ENCODE measurements at places on chromosomes 16 and 17.

DNA sequence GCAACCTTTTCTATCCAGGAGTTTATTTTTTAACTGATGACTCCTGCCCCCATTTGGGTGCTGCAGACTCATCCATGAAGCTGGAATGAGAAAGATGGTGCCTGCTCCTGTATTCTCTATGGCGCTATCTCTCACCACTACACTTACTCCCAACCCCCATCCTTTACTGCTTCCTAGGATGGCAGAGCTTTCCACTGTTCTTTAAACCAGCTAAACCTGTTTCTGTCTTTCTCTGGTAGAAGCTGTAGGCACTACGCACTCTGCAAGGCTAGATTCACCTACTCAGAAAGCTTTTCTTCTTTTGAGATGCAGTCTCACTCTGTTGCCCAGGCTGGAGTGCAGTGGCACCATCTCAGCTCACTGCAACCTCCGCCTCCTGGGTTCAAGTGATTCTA lies 47.0 kb downstream of the ADAMTS18 start:
- DNase-seq: no peak

GRCh38 chr17:79038545-79039135 lies 14.7 kb downstream of the C1QTNF1 start:
- no peak for DNase-seq

DNA sequence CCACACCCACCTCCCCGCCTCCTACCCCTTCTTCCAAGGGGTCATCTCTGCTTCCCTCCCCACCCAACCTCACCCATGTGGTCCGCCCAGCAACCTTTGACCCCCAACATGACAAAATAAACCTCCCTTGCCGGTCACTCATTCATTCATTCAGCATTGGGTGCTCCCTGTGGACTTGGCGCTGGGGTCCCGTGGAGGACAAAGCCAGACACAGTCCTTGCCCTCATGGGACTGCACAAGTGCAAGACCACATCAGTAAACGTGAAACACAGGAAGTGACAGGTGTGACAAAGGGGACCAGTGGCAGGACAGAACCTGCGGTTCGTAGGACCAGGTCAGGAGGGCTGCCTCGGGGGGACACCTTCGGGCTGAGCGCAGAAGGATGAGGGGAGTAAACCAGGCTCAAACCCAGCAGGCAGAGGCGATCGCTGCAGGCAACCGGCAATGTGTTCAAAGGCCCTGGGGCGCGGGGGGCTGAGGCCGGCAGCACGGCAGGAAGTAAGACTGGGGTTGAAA lies 185.4 kb downstream of the SEC14L1 start:
- DNase-seq: no peak

- no peak for DNase-seq
Observed at GRCh38 chr16:57540906-57541753, 1.3 kb upstream of the ADGRG5 start.

- no peak for DNase-seq
Observed at GRCh38 chr17:7575959-7576358, 3.5 kb upstream of the CD68 start.

- no peak for DNase-seq
Observed at GRCh38 chr17:30290696-30291542, 825 bp downstream of the BLMH start.

DNA sequence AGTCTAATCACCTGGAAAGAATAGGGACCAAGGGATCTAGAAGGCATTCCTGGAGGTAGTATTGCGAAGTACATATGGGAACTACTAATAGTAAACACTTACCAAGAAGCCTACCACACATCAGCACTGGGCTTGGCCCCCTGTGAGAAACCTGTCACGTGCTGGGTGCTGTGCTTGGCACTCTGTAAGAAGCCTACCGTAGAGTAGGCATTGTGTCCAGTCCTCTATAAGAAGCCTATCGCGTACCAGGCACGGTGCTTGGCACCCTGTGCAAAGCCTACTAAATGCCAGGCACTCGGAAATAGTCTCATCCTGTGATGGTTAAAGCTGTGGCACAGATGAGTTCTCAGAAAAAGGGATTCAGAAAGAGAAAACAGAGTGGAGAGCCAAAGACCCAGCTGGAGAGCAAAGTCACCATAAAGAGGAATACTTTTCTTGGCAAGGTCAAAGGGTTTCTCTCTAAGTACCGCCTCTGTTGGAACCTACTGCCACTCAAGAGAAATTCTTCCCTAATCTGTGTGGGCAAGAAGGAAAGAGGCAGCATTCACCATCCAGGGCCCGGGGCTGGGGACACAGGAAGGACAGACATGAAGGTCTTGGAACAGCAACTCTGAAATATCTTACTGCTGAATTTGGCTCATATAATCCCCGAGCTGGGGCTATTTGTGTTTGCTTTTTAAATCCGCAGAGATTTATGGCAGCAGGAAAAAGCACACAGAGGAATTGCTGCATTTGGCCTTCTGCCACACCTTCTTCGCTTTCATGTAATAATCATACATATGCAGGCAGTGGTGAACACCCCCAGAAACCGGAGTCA lies 81.8 kb downstream of the VAT1L start:
- DNase-seq: no peak

- no peak for DNase-seq
Observed at GRCh38 chr16:13076878-13077277, 175.5 kb downstream of the SHISA9 start.

DNA sequence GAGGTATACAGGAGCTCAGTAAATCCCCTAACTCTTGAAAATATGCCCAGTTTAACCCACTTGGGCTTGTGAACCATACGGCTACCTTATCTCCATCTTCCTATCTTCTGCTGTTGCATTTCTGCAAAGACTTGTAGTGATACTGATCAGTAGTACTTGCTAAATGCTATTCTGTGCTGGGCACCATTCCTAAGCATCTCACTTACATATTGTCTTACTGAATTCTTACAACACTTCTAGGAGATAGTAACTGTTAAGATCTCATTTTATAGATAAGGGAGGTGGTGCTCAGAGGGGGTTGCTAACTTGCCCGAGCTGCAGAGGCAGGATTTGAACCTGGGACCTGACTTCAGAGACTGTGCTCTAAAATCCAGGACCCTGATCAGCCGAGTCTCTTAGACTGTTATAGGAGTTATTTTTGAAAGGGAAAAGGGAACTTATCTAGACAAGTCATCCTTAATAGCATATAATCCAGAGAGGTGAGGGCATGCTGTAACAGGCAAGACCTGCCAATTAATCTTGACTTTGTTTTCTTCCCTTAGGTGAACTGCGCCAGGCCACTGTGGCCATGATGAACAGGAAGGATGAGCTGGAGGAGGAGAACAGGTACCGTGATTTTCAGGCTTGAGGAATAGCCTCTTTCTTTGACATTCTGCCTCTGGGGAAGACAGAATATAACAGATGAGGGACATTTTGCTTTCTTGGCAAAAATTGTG lies 149.7 kb downstream of the SNX29 start:
- DNase-seq: no peak

GRCh38 chr17:59238906-59239305 lies 18.6 kb downstream of the GDPD1 start:
- DNase-seq: no peak

GRCh38 chr16:57803134-57803990 lies 1.1 kb upstream of the KIFC3 start:
- no peak for DNase-seq

- DNase-seq: no peak
Observed at GRCh38 chr17:29802246-29802645, 127.8 kb downstream of the SSH2 start.

DNA sequence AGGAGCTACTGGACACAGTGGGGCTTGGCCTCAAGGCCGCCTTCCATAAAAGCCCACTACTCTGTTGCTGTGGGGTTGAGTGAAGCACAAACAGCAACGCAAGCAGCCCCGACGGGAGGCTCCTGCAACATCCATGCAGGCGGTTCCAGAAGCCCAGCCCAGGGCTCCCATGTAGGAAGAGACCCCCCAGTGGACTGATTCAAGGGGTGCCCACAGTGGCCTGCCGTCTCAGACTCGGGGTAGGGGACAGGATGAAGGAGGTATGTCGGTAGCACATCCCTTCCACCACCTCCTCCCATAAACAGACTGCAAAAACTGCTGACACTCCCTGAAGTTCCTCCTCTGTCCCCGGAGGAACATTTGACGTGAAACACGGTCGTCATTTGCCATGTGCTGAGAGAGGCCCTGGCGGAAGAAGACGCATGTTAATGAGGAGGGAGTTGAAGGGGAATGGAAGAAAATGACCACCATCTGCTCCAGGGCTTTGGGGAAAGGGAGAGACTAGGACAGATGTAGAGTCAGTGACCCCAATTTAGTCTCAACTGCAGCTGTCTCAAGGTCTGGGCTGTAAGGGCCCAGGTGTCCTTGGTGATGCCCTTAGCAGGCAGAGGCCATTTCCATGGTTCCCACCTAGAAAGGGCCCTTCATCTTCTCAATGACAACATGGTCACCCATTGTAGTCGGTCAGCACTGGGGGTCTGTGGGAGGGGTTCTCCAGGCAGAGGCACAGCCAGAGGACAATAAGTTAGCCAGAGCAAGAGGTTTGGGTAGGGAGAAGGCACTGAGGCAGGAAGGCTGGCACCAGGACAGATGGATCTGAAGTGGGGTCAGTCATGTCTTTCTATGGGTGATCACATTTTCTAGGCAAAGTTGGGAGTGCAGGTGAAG lies 200.6 kb downstream of the CPPED1 start:
- no peak for DNase-seq

- no peak for DNase-seq
Observed at GRCh38 chr17:55830699-55831471, 80.0 kb downstream of the PCTP start.

DNA sequence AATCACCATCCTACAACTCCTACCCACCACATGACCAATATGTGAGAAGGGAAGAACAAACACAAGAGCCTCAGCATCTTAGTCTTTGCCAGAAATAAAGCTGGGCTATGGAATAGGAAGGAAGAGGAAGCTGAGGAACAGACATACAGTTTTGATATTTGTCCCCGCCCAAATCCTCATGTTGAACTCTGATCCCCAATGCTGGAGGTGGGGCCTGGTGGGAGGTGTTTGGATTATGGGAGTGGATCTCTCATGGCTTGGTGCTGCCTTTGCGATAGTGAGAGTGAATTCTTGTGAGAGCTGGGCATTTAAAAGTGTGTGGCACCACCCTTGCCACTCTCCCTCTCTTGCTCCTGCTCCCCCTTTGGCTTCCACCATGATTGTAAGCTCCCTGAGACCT lies 52.4 kb upstream of the NLK start:
- DNase-seq: no peak

GRCh38 chr16:46739934-46740333 lies 8.2 kb downstream of the MYLK3 start:
- DNase-seq: no peak

- DNase-seq: no peak
Observed at GRCh38 chr16:8776129-8776584, 21.3 kb downstream of the TMEM186 start.

GRCh38 chr16:17590711-17591654 lies 120.2 kb upstream of the XYLT1 start:
- DNase-seq: no peak

DNA sequence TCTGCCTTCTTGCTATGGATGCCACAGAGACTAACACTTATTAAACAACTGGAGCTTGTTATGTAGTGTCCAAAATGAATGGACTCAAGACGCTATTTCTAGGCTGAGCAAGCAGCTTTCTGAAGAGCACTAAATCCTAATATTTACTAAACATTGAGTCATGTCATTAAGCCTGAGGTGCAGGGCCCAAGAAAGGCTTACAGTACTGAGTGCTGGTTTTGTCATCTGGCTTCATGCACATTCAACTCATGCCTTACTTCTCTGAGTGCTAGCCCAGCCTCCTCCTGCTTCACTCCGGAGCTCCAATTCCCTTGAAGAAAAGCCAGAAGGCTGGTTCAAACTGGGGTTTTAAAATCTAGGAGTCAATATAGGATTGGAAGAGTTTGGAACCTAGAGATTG lies 363.3 kb upstream of the CDH5 start:
- no peak for DNase-seq

GRCh38 chr17:77480509-77481215 lies 339.9 kb downstream of the SEC14L1 start:
- no peak for DNase-seq

Measured in NCI-H2081 treated with DMSO at 0.1 percent for 48 hours (cell line).